Stimulated activated CD4-positive, alpha-beta T cell treated with anti-CD3 and anti-CD28 coated beads, Interleukin-12 subunit alpha, Interleukin-12 subunit beta, amount 100 ng/mL, for 48 hours (primary cell): ENCODE measurements at places on chromosomes 7 and 10.

GRCh38 chr7:71173955-71174354 lies 42.0 kb downstream of the GALNT17 start:
- DNase-seq: no peak

- DNase-seq: no peak
Measured at GRCh38 chr7:134724606-134725005, 54.8 kb upstream of the CALD1 start.

- DNase-seq: no peak
Measured at GRCh38 chr10:13991353-13991752, 339.4 kb downstream of the FRMD4A start.

GRCh38 chr10:98373260-98374040 lies 41.5 kb downstream of the PYROXD2 start:
- DNase-seq: no peak

DNA sequence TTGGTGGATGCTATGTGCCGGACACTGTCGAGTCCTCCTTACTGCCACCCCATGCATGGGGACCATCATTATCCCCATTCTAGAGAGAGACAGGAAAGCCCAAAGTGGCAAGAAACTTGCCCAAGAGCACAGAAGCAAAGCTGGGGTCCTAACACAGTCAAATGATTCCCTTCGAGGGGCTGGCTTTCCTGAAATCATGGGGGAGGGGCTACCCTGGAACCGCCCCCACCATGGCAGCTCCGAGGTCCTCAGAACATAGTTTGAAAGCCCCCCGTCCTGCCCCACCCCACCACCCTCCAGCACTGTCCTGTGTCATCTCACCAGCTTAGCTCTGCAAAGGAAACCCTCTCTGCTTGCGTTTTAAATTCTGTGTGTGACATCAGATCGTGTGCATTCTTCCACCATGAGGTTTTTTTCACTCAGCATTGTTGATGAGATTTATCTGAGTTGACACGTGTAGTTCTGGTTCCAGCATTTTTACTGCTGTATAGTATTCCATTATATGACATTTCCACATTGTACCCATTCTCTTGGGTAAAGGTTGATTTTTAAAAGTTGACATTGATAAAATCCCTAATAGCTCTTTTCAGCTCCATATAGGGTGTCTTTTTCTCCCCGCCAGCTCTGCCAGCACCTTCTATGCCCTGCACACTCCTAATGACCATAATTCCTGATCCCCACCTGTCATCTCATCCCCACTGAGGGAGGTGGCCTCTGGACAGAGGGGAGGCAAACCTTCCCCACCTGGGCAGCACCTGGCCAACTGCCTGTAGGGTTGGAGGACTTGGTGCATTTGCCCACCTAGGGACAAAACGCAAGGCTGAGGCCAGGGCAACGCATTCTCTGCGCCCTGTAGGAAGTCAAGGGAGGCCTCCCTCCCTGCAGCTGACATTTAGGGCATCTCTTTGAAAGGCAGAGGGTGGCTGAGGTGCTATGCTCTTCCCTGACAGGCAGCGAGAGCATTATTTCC lies 100.2 kb upstream of the GPR26 start:
- no peak for DNase-seq

- no peak for DNase-seq
Measured at GRCh38 chr10:19541299-19541698, 274.9 kb upstream of the PLXDC2 start.

DNA sequence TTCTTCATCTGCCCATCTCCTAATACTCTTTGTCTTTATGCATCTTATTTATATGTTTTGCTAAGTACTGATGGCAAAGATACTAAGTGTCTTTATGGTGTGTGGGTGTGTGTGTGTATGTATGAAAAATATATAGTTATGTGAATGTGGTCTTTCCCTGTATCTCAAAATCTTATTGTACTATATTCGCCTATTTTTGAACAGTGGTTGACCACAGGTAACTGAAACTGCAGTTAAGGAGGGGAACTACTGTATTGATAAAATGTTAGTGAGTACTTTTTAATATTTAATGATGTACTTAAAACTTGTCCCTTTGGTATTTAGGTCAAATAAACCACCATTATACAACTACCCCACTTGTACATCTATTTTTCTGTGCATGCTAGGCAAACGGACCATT lies 85.9 kb downstream of the ADD3 start:
- no peak for DNase-seq

DNA sequence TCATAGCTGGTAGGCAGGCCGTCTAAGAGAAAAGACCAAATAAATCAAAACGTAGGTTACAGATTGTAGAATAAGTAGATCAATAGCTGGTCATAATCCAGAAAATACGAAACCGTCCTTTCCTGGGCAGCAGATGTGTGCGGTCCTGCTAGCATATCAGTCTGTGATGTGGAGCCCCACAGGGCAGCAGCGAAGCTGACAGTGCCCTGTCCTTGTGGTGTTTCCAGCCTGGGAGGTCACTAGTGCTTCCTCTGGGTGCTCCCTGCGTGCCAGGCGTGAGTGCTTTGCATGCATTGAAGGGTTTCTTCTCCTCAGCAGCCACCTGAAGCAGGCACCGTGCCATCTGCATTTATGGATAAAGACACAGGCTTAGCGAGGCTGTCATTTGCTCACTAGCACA lies 41.7 kb downstream of the IL15RA start:
- DNase-seq: no peak

GRCh38 chr7:142954680-142955268 lies 7.4 kb downstream of the KEL start:
- no peak for DNase-seq

- no peak for DNase-seq
Measured at GRCh38 chr10:13066527-13066926, 33.4 kb upstream of the OPTN start.

DNA sequence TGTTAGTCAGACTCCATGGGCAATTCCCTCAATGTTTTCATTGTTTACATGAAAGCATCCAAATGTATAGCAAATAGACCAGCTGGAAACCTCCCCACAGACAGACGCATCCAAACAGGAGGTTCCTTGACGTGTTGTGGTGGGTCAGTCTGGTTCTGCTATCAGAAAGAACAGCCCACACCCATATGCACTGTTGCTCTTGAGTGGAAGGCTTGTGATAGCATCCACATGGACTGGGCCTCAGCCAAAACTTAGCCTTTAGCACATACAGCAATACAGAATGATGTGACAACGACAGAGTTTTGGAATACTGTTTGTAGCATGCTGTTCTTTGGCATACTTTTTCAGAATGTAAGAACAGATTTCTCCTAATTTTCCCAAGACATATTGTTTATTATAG lies 299.2 kb upstream of the ETV1 start:
- no peak for DNase-seq
